ENCODE measurements at places on chromosomes 16 and 17.

DNA sequence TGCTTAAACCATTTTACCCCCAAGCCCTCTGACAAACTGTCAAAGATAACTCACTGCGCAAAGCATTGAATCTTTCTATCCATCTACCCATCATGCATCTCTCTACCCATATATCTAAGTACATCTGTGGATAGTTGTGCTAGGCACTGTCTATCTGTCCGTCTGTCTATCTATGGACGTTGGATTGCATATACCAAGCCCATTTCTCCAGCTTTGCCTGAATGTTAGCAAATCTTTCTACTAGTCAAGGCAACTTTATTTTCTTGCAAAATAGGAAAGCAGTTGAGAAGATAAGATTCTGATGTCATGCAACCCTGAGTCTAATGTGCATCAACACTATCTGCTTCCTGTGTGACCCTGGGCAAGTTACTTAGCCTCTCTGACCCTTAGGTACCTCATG, 117.2 kb downstream of the XYLT1 start:
- DNase-seq: no peak

GRCh38 chr17:50627782-50628601, 6.7 kb upstream of the ABCC3 start:
- DNase-seq: no peak

DNA sequence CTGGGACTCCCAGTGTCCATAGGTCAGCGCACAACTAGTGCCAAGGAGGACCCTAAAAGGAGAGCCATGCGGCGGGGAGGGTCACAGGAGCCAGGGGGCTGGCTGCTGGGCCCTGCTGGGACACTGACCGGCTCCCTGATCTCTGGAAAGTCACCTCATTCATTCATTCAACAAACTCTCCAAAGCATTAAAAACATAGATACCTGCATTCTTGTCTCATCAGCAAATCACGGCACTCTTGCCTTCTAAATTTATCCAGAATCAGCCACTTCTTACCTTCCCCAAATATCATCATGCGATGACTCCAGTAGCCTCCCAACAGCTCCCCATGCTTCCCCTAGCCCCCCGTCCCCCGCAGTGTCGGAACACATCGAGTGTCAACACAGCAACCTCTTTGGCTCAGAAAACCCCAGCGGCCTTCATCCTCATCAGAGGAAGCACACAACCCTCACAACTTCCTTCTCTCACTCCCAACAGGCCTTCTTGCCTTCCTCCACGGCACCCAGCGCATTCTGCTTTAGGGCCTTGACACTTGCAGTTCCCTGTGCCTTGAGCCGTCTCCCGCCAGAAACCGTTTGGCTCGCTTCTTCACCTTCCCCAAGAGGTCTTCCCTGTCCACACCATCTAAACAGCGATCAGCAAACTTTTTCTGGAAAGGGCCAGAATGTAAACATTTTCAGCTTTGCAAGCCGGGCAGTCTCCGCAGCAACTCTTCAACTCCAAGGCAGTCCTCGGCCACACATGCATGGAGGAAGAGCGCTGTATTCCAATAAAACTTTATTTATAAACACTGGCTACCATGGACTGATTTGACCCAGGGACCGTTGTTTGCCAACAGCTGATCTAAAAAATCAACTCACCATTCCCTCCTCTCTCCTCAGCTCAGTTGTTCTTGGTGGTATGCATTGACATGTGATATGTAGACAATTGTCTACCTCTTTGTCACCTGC, 119.5 kb upstream of the TNRC6C start:
- no peak for DNase-seq

DNA sequence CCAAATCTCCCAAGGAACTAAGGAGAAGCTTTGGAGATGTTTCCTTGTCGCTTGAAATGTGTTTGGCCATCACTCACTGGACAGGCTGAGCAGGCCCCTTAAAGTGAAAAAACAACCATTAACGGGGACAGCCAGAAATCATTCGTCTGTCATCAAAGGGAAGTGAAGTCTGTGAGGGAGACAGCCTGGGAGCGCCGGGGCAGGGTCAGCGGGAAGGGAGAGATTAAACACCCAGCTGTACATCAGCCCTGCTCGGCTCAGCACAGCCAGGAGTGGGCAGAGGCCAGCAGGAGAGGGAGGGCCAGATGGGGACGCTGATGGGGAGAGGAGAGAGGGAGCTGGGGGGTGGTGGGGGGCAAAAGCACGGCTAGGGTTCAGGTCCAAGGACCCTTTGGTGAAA, 105.1 kb downstream of the SDK2 start:
- no peak for DNase-seq

DNA sequence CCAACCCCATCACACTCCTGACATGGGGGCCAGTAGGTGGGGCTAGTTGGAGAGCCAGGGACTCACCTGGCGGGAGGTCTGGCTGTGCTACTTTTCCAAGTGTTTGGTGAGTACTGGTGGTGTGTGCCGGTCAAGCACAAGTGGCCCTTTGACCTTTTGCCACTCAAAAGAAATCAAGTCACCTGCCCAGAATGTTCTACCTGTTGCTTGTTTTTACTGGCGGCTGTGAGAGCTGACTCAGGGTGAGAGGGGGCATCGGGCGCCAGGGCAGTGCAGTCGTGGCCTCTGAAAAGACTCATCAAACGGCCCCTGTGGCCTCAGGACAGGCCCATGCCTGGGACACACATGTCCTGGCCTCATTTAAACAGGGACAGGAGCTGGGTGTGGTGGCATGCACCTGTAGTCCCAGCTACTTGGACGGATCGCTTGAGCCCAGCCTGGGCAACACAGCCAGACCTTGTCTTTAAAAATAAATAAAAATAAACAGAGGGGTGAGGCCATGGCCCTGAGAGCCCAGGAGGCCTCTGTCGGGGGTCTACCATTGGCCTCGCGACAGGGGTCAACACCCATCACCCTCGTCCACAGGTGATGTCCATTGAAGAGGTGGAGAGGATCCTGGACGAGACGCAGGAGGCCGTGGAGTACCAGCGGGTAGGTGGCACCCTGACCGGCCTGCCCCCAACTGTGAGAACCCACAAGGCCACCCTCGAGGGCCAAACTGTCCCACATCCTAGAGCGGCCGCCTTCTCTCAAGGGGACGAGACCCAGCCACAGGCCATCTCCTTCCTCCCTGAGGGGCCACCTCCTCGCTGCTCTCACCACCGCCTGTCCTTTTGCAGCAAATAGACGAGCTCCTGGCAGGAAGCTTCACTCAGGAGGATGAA, 5.0 kb downstream of the CHMP6 start:
- DNase-seq: no peak

DNA sequence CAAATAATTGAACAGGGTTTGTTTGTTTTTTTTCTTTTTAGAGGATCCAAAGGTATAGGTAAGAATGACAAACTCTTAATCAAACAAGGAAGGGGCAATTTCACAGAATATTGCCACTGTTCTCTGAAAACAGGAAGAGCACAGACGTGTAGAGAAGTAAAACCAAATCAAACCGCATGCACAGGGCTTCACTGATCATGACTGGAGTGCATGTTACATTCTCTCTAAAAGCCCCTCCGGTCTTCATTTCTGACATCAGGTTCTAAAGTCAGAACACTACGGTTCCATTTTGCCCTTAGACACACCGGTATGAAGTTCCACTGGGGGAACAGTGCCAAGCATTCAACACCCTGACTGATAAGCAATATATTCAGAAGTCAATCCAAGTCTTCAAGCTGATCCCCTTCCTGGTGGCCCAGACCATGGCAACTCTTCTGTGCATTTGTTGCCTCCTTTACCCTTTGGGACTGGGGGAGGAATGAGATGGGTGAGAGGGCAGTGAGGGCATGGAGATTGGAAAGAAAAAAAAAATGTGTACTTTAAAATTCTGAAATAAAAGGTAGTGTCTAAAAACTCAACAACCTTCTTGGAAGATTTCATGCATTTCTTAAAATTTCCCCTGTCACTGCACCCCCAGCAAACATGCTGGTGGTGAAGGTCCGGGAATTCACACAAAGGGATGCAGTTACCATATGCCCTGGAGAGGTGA, 1.4 kb downstream of the MMD start:
- no peak for DNase-seq

- no peak for DNase-seq
Measured at GRCh38 chr16:16120044-16120381, 103.3 kb downstream of the ABCC6 start.

DNA sequence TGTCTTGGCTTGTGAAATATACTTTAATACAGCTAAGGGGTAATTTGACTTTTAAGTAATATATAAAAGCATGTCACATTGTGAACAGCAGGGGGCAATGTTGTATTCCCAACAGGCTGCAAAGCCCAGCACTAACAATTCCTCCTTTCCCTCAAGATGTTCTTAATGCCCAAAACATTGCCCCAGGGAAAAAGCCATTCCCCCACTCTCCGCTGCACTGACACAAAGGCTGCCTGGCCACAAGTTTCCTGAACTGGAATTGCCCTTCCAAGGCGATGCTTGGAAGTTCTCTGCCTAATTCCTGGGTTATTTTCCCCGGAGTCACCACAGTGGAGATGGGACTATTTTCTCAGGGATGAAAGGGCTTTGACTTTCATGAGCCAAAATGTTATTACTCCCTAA, 27.2 kb downstream of the CLEC16A start:
- DNase-seq: no peak

GRCh38 chr16:11640987-11641817, 27.1 kb upstream of the SNN start:
- no peak for DNase-seq

GRCh38 chr17:39944393-39944711, 16.8 kb downstream of the LRRC3C start:
- no peak for DNase-seq

DNA sequence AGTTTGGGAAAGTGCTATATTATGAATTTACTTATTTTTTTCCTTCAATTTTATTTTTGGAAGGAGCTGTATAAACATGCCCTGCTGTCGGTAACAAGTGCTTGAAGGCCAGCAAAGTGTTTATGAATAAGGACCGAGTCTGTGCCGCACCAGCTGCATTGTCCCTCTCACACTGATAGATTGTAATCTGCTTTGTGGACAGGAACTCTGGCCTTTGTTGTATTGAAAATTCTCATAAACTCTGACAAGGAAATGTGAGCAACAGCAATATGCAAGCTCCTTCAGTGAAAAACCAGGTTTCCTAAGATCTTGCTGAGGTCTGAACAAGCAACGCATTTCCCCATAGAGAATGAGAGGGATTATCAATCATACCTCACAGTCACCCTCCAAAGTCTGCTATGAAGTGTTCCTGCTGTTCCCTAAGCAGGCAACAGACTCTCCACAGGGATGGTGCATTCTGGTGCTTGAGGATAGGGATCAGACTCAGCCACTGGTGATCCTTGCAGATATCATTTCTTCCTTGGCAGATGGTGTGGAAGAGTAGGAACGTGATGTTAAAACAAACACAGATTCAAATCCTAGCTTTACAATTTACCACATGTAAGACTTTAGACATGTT, 109.6 kb downstream of the KCNJ2 start:
- DNase-seq: no peak

Measured in activated T-helper 1 cell treated with anti-CD3 and anti-CD28 coated beads, Interleukin-2, amount 50 U/mL, for 16 hours (primary cell).